ENCODE measurements at places on chromosomes 6 and 20.
A peak's percentile ranks its signal among the peaks of the same experiment; 100 is the strongest.

DNA sequence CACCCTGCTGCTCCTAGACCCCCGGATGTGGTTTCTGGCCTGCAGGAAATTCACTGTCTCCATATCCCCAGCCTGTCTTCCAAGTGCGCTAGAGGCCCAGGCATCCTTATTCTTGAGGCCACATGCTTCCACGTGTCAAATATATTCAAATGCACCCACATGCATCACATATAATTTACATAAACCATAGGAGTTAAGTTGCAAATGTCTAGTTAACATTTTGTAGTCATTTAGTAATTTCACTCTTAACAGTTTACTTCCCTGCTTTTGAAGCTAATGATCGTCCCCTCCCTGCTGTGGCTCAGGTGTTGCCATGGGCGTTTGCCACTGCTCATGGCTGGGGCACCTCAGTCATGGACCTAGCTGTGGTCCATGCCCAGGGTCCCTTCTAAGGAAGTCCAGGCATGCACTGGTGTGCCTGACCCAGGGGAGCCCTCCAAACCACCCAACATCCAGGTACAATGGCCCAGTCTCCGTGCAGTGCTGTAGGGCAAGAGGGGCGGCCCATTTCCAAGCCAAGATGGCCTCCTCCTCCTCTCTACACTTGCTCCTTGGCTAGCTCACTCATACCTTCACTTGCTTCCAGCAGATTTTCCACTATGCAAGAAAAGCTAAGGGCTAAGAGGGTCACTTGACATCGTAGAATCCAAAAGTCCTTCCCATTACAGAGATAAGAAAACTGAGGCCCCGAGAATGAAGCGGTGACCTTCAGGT, 42.4 kb downstream of the FGD2 start:
- no peak for DNase-seq

DNA sequence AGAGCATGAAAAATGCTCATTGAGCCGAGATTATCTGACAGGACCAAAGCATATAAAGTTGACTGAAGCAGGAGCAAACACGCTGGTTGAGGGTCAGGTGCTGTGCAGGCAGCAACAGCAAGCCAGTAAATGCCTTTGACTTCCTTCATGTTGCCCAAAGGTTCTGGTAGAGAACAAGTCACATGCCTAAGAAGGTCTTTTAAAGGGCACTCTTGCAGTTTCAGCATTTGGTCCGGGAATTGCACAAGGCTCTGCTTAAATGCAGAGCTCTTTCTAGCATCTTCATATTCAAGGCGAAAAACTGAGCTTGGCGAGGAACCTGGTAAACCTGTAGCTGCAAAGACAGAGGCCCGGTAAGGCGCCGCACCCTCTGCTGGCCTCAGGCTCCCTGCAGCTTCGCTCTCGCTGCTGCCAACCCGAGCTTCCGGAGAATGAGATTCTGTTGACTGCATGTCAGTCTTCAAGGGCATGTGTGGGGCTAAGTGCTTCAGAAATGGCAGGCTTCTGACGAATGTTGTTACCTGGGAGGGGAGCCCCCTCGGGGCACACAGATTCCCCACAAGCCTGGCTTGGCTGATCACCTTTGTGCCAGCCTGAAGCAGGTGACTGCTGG, 205.2 kb downstream of the KIF16B start:
- no peak for DNase-seq

GRCh38 chr20:40536808-40537207, 152.2 kb downstream of the MAFB start:
- DNase-seq: no peak

- DNase-seq: no peak
Observed at GRCh38 chr6:72530750-72531149, 91.1 kb upstream of the KCNQ5 start.

DNA sequence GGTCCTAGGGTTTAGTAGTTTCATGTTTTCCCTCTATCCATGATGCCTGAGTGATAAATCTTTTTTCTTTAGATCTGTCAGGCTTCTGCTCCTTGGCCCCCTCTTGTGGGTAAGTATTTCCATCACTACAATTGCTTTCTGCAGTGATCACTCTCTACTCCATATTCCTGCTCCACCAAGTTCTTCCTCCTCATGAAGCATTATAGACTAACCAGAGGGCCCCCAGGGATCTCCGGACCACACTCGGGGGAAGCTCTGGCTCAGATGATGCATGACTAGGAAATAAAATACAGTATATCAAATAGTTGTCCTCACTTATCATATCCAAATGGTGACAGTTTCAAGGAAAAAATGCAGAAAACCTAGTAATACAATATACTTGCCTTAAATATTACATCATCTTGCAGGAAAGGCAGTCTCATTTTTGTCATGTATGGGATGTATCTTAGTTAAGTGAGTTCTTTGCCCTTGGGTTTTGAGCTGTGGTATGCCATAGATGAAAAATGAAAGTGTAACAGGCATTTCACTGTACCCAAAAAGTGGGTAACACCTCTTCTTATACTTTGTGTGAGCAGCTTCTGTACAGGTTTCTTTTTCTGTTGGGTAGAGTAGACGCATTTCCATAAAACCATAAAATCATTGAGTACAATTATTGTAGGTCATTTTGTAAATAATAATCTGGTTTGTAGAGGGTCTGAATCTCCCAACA, 200.9 kb upstream of the EYA4 start:
- no peak for DNase-seq

GRCh38 chr6:110566346-110567125, 90.1 kb upstream of the SLC22A16 start:
- DNase-seq: no peak

DNA sequence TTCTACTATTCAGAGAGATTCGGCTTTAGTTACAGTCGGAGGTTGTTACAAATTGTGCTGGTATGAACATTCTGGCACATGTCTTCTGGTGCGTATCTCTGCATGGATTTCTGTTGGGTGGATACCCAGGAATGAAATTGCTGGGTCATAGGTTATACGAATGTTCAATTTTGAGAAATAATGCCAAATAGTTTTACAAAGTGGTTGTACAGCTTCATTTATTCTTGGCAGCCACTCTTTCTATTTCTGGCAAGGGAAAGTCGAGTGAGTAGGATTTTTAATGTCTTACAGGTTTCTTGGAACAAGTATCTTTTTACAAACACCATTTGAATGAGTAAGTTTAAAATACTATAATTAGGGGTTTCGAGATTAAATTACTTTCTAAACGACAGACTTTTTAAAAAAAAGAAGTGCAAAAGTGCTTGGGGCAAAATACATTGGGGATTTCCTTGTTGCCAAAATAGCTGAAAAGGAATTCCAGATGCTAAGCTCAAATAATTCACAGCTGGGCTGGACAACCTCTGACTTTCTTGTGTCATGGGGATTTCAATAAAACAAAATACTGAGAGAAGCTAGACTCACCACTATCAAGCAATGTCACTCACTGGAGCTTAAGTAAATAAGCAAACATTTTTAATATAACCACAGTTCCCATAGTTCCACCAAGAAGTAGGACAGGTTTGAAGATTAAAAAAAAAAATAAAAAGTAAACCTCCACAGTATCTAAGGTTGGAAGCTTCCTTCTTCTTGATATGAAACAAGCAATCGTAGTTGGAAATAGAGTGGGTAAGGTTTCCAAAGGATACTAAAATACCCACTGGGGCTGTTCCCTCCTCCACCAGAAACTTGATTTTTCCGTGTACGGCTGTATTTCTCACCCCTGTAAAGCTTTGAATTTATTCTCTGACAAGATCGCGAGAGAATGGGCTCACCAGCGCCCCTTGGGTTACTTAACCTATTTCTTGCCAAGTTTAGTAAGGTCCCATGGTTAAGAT, 21.6 kb upstream of the GFOD1 start:
- no peak for DNase-seq

DNA sequence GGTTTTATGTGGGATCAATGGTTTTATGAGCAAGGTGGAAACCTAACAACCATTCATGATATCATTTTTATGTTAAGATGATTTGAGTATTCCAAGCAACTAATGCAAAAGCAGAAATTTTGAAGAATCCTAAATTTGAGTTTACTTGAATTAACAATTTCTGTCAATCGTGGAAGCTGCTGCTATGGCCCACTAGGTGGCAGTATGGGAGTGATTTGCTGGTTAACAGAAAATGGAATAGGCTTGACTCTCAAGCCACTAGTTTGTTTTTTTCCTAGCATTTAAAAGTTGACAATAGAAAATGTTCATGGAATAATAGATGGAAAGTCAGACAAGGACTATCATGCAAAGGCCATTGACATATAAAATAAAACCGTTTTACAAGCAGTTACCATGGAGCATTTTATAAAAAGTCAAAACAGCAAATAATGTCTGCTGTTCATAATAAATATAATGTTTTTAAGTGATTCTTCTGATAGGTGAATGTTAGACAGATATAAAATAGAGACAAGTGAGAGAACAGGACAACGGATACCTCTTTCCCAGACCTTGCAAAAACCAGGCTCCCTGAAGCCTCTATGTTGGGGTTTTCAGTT, 43.0 kb upstream of the TMEM200A start:
- DNase-seq: peak; percentile 68

DNA sequence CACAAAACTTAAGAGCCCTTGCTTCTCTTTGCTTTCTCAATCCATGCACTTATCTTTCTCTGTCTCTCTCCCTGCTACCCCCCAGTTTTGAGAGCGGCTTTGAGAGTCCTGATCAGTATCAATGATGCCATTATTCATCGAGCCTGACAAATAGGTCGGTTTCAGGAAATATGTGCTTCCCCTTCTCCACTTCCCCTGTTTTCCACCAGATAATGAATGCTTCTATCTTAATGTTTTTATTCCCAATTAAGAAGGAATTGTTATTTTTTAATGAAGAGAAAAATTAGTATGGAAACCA, 117.7 kb downstream of the KIF13A start:
- DNase-seq: no peak

DNA sequence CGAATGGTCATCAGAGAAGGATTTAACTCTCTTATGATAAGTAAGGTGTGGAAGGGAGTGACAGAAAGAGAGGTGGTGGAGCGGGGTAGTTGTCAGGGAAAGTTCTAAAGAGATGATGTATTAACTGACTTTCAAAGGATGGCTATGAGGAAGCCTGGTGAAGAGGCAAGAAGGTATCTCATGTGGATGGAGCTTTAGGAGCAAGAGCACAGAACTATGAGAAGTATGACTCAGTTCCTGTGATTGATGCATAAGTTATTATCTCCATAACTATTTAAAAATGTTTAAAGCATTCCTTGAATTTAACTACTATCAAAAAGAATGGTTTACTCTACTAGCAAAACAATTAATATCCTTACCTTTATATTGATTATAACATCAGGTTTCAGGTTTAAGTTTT, 28.8 kb downstream of the AK9 start:
- DNase-seq: no peak

GRCh38 chr6:41647061-41647511, 8.8 kb downstream of the MDFI start:
- DNase-seq: no peak

DNA sequence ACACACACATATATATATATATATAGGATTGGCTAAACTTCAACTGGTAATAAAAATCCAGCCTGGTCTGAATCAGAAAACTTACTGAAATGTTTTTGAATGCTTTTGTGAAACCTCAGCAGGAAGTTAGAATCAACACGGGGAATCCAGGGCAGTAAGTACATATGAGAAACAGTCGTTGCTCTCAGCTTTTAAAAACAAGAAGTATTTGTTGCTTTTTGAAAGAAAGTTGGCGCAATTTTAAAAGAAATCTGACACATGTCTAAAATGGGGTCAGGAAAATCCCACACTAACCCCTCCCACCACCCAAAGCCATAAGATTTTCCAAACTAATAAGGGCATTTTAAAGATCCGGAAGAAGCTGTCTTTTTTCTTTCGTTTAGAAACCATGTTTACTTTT, 11.5 kb upstream of the CCDC170 start:
- no peak for DNase-seq

DNA sequence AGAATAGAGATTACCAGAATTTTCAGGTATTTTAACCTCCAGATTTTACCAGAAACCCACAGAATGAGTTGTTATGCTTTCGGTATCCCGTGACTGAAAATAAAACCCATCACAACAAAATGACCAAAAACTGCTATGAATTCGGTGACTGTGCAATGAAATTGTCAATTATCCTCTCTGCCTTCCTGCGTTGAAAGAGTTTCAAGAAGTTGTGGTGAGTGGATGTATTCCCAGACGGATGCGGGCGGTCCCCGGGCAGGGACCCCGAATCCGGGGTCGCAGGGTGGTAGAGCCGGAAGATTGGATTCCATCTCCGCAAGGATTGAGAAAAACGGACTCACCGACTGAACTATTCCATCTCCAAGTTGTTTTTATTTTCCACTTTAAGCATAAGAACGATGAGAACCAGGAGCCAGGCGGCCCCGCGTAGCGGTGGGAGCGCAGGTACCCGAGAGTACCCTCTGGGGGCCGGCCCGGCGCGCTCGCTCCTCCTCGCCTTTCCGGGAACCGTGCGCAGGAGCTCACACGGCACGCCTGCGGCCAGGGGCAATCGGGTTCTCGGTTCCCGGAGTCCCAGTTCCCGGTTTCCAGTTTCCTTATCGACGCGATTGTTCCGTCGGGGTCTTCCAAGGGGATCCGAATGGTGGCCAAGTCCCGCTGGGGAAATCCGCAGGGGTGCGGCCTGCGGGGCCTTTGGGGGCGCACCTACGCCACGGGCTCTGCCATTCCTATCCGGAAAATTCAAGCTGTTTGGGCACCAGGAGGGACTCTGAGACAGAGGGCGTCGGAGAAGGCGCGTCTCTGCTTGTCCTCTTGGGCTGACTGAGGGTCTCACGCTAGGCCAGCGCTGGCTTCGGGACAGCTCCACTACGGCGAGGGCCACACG, 104.9 kb upstream of the PRDM1 start:
- no peak for DNase-seq

- no peak for DNase-seq
Observed at GRCh38 chr6:32967151-32968091, 973 bp upstream of the BRD2 start.

- DNase-seq: no peak
Observed at GRCh38 chr6:145238787-145239186, 496.5 kb downstream of the EPM2A start.

DNA sequence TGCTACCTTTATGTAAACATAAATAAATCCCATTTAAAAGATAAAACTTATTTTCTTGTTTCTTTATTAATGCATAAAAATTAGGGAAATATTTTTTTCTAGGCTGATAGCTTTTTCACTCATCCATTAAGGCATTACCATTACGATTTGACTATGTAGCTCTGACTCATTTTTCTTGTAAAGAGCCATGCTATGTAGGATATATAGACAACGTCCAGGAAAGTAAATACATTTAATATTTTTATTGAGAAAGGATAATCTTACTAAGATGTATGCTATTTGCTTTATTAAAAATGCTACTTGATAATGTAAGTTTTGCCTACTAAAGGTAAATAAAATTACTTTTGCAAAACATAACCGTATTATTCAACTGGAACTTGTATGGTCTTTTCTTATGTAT, 19.2 kb upstream of the KIAA1586 start:
- no peak for DNase-seq

DNA sequence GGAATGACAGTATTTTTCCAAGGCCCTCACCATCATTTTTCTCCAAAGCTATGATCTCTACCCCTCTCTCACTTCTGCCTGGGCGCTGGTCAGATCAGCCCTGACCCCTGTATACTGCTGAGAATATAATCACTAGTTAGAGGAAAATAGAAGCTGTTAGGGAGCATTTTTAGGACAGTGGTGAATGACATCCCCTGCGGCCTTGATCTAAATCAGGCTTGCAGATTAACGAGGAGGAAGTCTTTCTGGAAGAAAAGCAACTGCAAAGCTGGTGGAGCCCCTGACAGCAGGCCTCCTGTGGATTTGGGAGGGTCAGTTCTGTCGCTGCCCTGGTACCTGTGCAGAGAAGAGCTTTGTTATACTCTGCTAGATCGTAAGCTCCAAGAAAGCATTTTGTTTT, 107.9 kb downstream of the RPP40 start:
- DNase-seq: no peak

- DNase-seq: no peak
Observed at GRCh38 chr20:22404419-22405170, 179.8 kb downstream of the FOXA2 start.
